Cerebellar nuclear complex (tissue), 1 donor: ENCODE measurements at places on chromosomes 2 and 18.

DNA sequence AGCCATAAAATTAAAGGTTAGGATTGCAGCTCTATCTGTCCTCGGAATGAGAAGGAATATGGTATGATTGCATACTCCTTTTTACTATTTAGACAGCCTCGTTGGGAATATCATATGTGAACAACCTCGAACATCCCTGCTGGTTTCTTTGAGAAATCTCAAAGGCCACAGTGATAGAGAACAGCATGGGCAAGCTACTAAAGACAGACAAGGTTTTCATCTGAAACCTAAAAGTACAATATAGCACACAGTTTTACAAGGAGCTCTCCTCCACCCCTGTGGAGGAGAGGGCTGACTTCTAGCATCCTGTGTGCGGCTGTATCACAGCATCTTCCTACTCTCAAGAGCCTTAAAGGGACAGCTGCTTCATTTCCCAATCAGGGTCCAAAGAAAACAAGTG is 104.3 kb downstream of the VWC2L start:
- no peak for DNase-seq

DNA sequence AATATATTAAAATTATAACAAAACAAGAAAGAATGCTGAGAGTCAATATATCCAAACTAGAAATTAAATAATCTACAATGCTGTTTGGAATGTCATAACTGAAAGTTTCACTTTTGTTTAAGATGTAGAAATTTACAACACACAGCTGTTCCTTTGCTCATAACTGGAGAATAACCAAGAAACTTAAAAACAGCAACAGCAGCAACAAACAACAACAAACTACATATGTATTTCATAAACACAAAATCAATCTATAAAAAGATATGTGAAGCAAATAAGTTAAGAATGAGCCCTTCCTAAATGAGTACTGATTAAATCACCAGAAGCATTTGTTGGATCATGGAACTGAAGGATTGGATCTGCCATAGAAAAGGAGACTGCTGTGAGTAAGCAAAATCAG is 456.5 kb upstream of the ZNF804A start:
- no peak for DNase-seq

DNA sequence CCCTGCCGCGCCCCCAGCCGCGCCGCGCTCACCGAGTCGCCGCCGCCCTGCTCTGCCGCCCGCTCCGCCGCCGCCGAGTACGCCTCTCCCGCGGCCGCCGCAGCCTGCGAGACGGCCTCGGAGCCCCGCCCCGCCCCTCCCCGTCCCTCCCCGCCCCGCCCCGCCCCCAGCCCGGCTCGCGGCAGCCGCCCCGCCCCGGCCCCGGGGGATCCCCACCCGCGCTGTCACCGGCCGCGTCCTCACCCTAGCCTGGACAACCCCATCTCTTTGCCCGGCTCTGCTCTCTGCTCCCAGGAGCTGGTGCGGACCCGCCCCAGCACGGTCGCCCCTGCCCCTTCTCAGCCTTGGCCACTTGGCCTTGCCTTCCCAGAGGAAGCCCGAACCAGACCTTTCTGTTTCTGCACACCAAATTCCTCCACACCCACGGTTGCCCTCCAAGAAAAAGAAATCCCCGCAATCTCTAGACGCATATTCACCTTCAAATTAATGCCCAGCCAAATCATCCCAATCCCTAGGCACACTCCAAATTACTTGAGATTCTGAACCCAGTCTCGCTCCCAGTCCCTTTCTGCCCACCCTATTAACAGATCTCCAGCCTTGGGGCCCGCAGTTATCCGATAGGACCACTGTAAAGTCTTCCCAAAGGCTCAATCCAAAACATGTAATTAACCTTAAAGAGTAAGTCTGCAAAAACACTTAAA is at the start of gene CYRIA:
Gene CYRIA (minus strand): TSS at position 87 of the 701 bp plus-strand sequence. CDS start 77,715 bp downstream, outside the sequence.
- DNase-seq = no peak

- no peak for DNase-seq
Measured at GRCh38 chr2:15797231-15797938, 143.0 kb upstream of the MYCN start.

DNA sequence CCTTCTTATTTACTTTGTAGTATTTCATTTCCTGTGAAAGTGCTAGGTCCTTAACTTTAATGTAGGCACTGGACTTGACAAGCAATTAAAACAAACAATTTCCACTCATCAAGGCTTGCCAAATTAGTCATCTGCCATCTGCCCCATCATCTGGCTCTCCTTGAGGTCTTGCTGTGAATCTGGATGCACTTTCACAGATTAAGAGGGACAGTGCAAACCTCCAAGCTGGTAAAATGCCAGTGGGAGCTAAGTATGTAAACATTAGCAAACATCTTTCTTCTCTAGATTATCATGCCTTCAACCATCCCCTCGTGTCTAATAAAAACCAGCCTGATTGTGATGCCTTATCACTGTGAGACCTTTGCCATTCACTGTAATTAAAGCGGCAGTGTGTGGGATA is 402.9 kb downstream of the ERBB4 start:
- peak; percentile 98 for DNase-seq
